NCI-H1092 treated with DMSO at 0.1 percent for 48 hours (cell line): ENCODE measurements at places on chromosomes 3 and 15.

DNA sequence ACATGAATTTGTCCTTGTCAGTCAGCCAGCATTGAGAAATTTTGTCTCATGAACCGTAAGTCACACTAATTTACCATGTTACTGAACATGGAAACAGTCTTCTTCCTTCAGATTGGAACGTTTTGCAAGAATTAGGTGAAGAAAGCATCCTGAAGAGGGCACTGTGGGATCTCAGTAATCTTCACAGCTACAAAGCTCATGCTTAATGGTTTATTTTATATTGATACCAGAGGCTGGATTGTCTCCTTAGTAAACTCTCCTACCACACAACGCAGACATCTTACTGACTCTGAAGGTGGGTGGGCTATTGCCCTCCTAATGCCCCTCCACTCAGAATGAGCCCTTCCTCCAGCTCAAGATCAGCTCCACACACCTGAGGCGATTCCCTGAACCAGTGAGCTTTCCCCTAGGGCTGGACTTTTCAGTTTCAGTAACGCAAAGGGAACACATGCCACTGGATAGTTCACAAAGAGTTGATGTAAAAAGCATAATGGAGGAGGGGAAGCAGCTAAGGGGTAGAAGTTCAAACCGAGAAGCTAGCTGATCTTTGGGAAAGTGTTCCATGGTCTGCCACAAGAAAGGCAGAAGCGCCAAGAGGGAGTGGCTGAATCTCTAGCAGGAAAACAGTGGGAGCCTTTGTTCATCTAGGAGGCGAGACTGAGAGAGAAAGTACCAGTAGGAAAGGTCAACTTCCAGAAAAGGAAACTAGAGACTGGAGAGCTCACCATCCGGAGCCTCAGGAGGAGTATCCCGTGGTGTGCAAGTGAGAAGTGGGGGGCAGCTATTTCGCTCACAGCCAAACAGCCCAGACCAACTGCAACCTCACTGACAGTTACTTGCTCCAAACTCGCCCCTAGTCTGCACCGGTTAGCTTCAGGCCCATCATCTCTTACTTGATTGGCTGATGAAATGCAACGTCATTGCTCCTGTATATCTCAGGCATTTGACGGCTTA, at the start of gene SLC9C1:
Gene SLC9C1 (minus strand): TSS at position 849 of the 954 bp plus-strand sequence. CDS start 7,425 bp downstream, outside the sequence.
- peak; percentile 67 for DNase-seq

GRCh38 chr3:42092006-42092405, 849 bp downstream of the TRAK1 start:
- no peak for DNase-seq

GRCh38 chr15:100252779-100253417, 88.9 kb downstream of the ADAMTS17 start:
- no peak for DNase-seq

DNA sequence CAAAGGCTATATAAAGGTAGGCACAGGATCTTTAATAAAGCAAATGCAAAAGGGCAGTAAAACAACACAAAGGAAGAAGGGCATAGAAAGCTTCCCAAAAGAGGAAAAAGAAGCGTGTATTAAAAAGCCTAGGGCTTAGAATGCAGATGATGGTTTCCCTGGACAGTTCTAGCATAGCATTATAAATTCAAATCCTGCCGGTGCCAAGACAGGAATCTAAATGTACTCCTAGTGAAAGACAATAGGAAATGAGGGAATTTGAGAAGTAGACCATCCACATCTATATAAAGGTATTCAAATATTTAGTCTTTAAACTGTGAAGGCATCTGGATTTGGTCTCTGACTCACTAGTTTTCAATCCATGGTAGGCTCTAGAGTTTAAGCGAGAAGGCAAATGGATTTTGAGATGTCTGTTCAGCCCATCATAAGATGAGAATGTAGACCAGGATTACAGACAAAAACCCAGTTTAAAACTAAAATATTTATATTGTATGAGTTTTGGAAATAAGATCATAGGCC, 431.8 kb downstream of the TBL1XR1 start:
- no peak for DNase-seq

DNA sequence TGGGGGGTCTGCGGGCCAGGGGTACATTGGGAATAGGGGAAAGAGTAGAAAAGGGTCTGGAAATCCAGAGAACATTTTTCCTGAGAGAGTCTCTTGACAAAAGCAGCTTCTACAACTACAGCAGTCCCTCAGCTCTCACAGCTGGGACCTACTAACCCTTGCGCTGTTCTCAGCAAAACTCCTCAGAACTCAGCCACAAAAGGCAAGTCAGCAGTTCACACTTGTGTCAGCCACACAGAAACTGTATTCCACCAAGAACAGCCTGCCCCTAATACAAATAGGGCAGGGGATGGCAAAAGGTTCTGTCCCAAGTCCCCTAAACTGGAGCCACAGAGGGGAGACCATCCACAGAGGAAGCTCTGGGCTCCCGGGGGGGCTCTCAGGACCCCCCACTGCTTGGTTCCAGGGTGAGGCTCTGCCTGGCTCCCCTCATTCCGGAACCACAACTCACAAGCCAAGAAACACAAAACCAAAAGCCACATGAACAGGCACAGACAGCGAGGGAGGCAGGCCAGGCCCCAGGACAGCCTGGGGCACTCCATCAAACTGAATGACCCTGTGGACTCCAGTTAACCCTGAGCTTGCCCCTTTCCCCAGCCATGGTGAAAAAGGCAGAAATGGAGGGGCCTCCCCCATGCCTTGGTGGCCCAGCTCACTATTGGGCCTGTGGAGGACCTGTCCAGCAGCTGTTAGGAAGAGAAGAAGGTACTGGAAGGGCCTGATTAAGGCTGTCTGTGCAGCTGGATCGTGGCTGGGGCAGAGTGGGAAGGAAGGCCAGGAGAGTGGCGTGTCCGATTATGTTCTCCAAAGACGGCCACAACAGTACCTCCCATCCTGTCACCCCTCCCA, 162.0 kb downstream of the CHSY1 start:
- no peak for DNase-seq

- peak; percentile 28 for DNase-seq
These were observed 45.3 kb upstream of the MAGEF1 start for GRCh38 chr3:184757022-184757651.

DNA sequence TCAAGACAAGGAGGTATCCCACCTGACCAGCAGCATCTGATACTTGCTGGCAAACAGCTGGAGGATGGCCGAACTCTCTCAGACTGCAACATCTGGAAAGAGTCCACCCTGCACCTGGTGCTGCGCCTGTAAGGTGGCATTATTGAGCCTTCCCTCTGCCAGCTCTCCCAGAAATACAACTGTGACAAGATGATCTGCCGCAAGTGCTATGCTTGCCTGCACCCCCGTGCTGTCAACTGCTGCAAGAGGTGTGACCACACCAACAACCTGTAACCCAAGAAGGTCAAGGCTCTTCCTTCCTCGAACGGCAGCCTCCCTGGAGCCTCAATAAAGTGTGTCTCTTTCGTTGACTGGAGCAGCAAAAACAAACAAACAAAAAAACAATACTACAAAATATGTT, 2.2 kb upstream of the SLC4A7 start:
- DNase-seq: no peak

- DNase-seq: no peak
These were observed 34.8 kb downstream of the IGF1R start for GRCh38 chr15:98682992-98683701.

DNA sequence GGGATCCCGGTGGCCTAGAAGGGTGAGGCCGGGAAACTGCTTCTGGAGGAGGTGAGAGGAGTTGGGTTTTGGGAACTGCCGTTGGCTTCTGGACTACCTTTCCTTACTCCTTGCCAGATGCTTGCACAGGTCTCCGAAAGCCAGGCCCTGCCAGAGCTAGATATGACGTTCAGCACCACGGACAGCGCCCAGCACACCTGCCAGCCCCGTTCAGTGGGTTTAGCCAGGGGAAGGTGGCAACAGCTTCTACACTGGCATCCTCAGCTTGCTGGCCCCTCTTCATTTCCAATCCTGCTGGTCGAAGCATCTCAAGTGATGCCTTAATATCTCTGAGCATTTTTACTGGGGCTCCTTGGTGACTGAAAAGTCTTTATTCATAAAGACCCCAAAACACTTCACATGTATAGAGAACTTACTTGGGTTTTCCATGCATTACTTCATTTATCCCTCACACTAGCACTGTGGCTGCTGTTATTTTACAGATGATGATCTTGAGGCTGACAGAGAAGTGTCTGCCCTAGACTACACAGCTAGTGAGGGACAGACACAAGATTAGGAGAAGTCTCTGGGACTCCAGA, 21.9 kb downstream of the HCN4 start:
- no peak for DNase-seq
